ENCODE measurements at places on chromosomes 2 and 18.

- DNase-seq: no peak
Observed at GRCh38 chr2:72570413-72570812, 255.4 kb downstream of the EXOC6B start.

GRCh38 chr18:44117821-44118220 lies 562.9 kb upstream of the SETBP1 start:
- DNase-seq: no peak

- no peak for DNase-seq
Observed at GRCh38 chr2:205386109-205386508, 296.2 kb upstream of the NRP2 start.

GRCh38 chr2:45134014-45134413 lies 124.8 kb upstream of the SIX2 start:
- no peak for DNase-seq

Measured in activated naive CD4-positive, alpha-beta T cell treated with anti-CD3 and anti-CD28 coated beads, Interleukin-2, amount 10 ng/mL, durations not matched to agents 7 days and 5 days (primary cell).